ENCODE measurements at places on chromosomes 5 and 9.

DNA sequence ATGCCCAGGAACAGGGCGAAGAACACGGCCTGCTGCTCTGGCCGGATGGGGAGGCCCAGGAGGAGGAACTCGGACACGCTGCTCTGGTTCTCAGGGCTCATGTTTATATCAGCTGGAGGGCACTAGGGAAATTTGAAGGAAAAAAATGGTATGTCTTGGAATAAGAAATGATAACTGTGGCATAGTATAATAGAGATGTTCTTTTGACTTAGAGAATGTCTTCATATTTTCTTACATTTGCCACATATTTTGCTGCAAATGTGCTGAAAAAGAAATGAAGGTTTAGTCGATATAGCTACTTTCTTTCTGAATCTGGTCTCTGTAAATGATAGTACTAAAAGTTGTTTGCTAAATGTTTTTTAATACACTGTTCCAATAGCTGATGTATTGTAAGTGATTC is at the start of gene OR1J1:
Gene OR1J1 (minus strand): TSS at position 101 of the 400 bp plus-strand sequence. CDS start 0 bp downstream, at position 101.
- DNase-seq = no peak

GRCh38 chr9:13934416-13934815 is 379.5 kb downstream of the NFIB start:
- DNase-seq = no peak

DNA sequence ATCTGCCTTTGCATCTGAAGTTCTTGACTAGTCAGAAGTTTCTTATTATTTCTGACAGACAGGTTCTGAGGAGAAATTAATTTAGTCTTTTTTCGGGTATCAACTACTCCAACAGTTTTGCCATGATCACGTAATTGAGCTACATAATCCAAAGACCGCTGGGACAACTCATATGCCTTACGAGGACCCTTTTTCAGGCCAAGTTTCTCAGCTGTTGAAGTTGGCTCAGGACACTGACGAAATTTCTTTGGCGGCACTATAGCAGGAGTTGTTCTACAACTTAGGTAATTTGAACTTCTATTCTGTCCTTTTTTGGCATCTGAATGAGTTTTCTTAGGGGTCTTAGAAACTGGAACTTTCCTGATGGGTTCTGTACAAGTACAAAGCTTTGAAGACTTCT is 27.2 kb downstream of the SETX start:
- DNase-seq = no peak

DNA sequence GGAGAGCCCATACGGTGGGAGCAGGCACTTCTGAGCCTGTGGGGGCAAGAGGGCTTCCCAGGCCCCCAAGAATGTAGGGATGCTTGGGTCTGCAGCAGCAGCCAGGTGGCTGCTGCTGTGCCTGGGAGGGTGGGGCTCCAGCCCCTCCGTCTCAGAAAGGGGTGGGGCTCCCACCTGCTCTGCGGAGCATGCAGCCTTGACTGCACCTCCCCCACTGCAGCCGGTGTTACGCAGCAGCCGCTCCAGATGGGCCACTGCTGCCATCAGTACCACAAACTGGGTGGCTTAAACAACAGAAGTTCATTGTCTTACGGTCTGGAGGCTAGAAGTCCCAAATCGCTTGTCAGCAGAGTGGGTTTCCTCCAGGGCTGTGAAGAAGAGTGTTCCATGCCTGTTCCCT is 365.5 kb downstream of the TMEM38B start:
- DNase-seq = no peak

- peak; percentile 32 for DNase-seq
Observed at GRCh38 chr9:135906291-135907005, 898 bp downstream of the CAMSAP1 start.

- DNase-seq = no peak
Observed at GRCh38 chr5:10289991-10290390, 17.7 kb downstream of the CMBL start.

- DNase-seq = no peak
Observed at GRCh38 chr9:129781981-129782380, 21.0 kb upstream of the TOR1B start.
